ENCODE measurements at places on chromosomes 6 and 20. TPM values are rescaled to one million over a fixed set of nuclear protein-coding genes. Genes with fewer than 3 reads are reported as not detected.

Gene HSPA1A
- polyA plus RNA-seq, result 50.8 TPM

Gene GPR6
- not detected for polyA plus RNA-seq

Gene OR2H2
- not detected for polyA plus RNA-seq

Gene OLIG3
- polyA plus RNA-seq, result not detected

Gene RAB23
- 2.9 TPM for polyA plus RNA-seq

Gene SMLR1
- not detected for polyA plus RNA-seq

Measured in GM12878 (cell line).